ENCODE measurements at places on chromosomes 1 and 21.

GRCh38 chr21:15066123-15066575 lies 1.3 kb upstream of the NRIP1 start:
- no peak for DNase-seq

GRCh38 chr1:119061700-119062099 lies 73.6 kb upstream of the TBX15 start:
- no peak for DNase-seq

GRCh38 chr1:206685334-206685768 lies 646 bp downstream of the MAPKAPK2 start:
- peak; percentile 71 for DNase-seq

GRCh38 chr1:78370779-78371482 lies 119.8 kb upstream of the PTGFR start:
- no peak for DNase-seq

- DNase-seq: no peak
Observed at GRCh38 chr1:156897078-156897825, 3.7 kb downstream of the PEAR1 start.

DNA sequence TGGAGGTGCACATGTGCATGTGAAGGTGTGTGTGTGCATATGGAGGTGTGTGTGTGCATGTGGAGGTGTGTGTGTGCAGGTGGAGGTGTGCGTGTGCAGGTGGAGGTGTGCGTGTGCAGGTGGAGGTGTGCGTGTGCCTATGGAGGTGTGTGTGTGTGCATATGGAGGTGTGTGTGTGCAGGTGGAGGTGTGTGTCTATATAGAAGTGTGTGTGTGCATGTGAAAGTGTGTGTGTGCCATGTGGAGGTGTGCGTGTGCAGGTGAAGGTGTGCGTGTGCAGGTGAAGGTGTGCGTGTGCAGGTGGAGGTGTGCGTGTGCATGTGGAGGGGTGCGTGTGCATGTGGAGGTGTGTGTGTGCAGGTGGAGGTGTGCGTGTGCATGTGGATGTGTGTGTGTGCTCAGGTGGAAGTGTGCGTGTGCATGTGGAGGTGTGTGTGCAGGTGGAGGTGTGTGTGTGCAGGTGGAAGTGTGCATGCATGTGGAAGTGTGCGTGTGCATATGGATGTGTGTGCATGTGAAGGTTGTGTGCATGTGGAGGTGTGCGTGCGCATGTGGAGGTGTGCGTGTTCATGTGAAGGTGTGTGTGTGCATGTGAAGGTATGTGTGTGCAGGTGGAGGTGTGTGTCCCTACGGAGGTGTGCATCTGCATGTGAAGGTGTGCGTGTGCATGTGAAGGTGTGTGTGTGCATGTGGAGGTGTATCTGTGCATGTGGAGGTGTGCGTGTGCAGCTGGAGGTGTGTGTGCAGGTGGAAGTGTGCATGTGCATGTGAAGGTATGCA lies 13.5 kb downstream of the C1orf74 start:
- DNase-seq: no peak

GRCh38 chr1:30743584-30744059 lies 14.0 kb downstream of the LAPTM5 start:
- peak; percentile 65 for DNase-seq

- DNase-seq: no peak
Observed at GRCh38 chr1:216553040-216553439, 129.8 kb upstream of the USH2A start.

- DNase-seq: no peak
Observed at GRCh38 chr1:158998781-158999161, 10.9 kb upstream of the IFI16 start.

GRCh38 chr21:45302082-45303061 lies 14.7 kb upstream of the POFUT2 start:
- DNase-seq: no peak
